ENCODE measurements at places on chromosomes 7 and 10. TPM values are rescaled to one million over a fixed set of nuclear protein-coding genes. Genes with fewer than 3 reads are reported as not detected.

TMEM176A gene
- 18.2 TPM for total RNA-seq

NT5C2 gene
- total RNA-seq, result 51.1 TPM

ZNF789 gene
- 12.7 TPM for total RNA-seq

CD36 gene
- total RNA-seq, result 1.1 TPM

PTPRZ1 gene
- total RNA-seq, result 0.33 TPM

TUBAL3 gene
- not detected for total RNA-seq

PRTFDC1 gene
- total RNA-seq, result 3.8 TPM

FGL2 gene
- 0.14 TPM for total RNA-seq

NME8 gene
- total RNA-seq, result 0.06 TPM

COL26A1 gene
- 14.8 TPM for total RNA-seq

CALHM3 gene
- not detected for total RNA-seq

PKD2L1 gene
- not detected for total RNA-seq

CTAGE6 gene
- not detected for total RNA-seq

OGA gene
- 98.1 TPM for total RNA-seq

CPN1 gene
- not detected for total RNA-seq

DGKB gene
- 0.86 TPM for total RNA-seq

FGFR2 gene
- 47.1 TPM for total RNA-seq

TLX1 gene
- total RNA-seq, result 2.9 TPM

CLRN3 gene
- total RNA-seq, result not detected

HOXA13 gene
- total RNA-seq, result not detected

Measured in cardiac muscle cell (in vitro differentiated cells and primary cell).